ENCODE measurements at places on chromosomes 3 and 15.

GRCh38 chr3:59818033-59818918 lies 768.5 kb upstream of the CFAP20DC start:
- no peak for DNase-seq

GRCh38 chr3:59103552-59103951 lies 53.7 kb upstream of the CFAP20DC start:
- no peak for DNase-seq

DNA sequence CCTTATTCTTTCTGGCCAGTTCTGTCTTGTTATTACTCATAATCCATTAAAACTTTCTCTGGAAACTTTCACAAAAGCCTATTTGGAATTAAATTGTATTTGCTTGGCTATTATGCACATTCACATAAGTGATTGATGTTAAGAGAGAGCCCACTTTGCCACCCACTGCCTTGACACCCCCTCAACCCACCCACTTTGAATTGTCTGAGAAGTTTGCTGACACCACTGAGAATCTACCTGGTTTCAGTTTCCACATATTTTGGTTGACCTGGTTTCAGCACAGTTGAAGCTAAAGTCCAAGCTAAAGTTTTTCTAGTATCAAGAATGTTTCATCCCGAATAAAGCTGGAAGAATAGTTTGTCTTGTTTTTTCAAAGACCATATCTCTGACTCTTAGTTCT lies 70.9 kb downstream of the ARMC8 start:
- no peak for DNase-seq

- DNase-seq = no peak
Observed at GRCh38 chr3:149815321-149815720, 2.3 kb downstream of the RNF13 start.

GRCh38 chr15:62781081-62781497 lies 261.5 kb upstream of the TPM1 start:
- DNase-seq = no peak

GRCh38 chr3:129278966-129279906 lies 566 bp downstream of the HMCES start:
- peak; percentile 25 for DNase-seq

DNA sequence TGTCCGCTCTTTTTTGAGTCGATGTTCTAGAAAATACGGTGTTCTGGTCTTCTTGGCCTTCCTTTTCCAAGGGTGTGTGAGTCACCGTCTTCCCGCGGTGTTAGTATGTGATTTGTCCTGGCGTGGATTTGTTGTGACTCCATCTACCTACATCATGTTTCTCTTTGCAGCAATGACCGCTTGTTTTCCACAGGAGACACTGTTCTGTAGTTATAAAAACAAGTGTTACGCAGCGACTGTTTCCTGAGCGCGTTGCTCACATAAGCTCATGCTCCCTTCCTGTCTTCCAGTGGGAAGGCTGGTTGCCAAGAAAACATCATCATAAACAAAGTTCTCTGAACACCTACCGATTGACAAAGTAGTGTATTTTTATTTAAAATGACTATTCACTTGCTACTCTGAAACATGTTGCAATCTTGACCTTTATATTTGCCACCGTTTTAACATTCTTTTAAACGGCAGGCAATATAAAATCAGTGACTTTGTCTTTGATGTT lies 19.0 kb downstream of the USP13 start:
- no peak for DNase-seq

- DNase-seq = no peak
Observed at GRCh38 chr15:43792761-43793476, 799 bp downstream of the SERF2 start.

All from effector memory CD4-positive, alpha-beta T cell (primary cell).